Pancreas (tissue), 10 donors: ENCODE measurements at places on chromosomes 3 and 15. TPM values are rescaled to one million over a fixed set of nuclear protein-coding genes. Genes with fewer than 3 reads are reported as not detected.

Gene ARHGEF26
- 5.2 TPM for polyA plus RNA-seq

Gene SAXO2
- 1.6 TPM for polyA plus RNA-seq

Gene RLBP1
- 0.19 TPM for polyA plus RNA-seq

Gene PLA2G4F
- 0.91 TPM for polyA plus RNA-seq

Gene RPSA
- polyA plus RNA-seq: 840 TPM

Gene SLC2A2
- polyA plus RNA-seq: 5.9 TPM

Gene CCNDBP1
- 20.1 TPM for polyA plus RNA-seq

Gene CD96
- polyA plus RNA-seq: 0.30 TPM

Gene ZNF445
- 5.2 TPM for polyA plus RNA-seq

Gene CHDH
- 11.9 TPM for polyA plus RNA-seq

Gene IL16
- polyA plus RNA-seq: 2.5 TPM

Gene ATP2B2
- 0.26 TPM for polyA plus RNA-seq
